ENCODE measurements at places on chromosomes 5 and 9. TPM values are rescaled to one million over a fixed set of nuclear protein-coding genes. Genes with fewer than 3 reads are reported as not detected.

LHFPL2 gene
- total RNA-seq = 76.0 TPM

GRCh38 chr5:37601163-37601562 lies 222.0 kb downstream of the WDR70 start:
- DNase-seq = no peak

DNA sequence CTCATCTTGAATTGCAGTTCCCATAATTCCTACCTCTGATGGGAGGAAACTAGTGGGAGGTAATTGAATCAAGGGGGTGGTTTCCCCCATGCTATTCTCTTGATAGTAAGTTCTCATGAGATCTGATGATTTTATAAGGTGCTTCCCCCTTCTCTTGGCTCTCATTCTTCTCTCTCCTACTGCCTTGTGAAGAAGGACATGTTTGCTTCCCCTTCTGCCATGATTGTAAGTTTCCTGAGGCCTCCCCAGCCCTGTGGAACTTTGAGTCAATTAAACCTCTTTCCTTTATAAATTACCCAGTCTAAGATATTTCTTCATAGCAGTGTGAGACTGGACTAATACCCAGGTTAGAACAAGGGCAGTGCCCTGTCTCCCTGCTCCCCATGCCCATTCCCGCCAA lies 7.5 kb upstream of the TRIO start:
- no peak for DNase-seq

DNA sequence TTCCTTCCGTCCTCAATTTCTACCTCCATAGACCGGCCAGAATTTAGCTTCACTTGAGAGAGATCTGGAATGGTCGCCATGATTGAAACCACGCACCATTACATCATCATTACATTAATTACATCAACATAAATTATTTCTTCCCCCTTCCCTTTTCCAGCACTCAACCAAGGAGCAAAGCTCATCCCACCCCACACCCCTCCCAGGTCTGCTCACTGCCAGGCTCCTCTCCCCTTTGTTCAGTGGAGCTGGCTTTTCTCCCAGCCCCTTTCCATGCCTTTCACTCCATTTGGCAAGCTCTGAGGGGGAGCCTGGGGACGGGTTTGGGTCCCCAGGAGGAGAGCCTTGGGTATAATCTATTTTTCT lies 8.4 kb downstream of the RACK1 start:
- no peak for DNase-seq

GRCh38 chr5:135481387-135481786 lies 29.2 kb upstream of the TIFAB start:
- DNase-seq = peak; percentile 64

SPINK4 gene
- not detected for total RNA-seq

GRCh38 chr5:7827610-7828009 lies 23.3 kb downstream of the CFAP90 start:
- no peak for DNase-seq

OR1J2 gene
- total RNA-seq = not detected

GRCh38 chr5:177087398-177088005 lies 787 bp downstream of the FGFR4 start:
- DNase-seq = no peak

RANBP6 gene
- total RNA-seq = 12.1 TPM

DNA sequence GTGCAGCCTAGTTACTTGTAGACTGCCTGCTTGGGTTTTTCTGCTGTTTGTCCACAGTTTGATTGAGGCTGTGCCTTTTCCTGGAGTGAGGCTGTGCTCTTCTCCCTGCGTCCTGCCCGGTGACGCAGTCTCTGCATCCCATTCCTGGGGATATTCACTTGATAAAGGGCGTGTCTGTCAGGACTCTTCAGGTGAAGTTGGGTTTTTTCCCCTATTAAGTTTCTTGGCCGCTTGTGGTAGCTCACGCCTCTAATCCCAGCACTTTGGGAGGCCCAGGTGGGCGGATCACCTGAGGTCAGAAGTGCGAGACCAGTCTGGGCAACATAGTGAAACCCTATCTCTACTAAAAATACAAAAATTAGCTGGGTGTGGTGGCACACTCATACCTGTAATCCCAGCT lies 50.0 kb upstream of the SUSD3 start:
- no peak for DNase-seq

- DNase-seq = no peak
Measured at GRCh38 chr9:38390851-38391250, 1.7 kb upstream of the ALDH1B1 start.

- DNase-seq = no peak
Measured at GRCh38 chr9:36772449-36773403, 200.0 kb downstream of the MELK start.

ST8SIA4 gene
- total RNA-seq = 17.5 TPM

CDKN2B-AS1 gene
- 0.64 TPM for total RNA-seq

WDR38 gene
- not detected for total RNA-seq

DNA sequence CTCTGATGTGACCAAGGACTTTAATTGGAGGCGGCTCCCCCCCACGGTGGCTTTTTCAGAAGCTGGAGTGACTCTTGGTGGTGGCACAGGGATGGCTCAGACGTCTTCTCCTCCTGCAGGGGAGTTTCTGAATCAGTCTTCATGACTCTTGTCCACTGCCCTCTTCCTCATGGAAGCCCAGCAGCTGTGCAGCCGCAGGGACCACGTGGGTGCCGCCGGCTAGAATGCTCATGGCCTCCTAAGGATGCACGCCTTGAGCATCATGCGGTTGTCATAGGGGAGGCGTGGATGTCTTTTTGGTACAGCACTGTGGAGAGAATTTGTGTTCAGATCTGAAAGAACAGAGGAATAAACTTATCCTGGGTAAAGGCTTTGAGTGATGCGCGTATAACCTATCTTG lies 1.3 kb downstream of the TEX53 start:
- DNase-seq = no peak

GRCh38 chr5:160082614-160083500 lies 36.4 kb downstream of the PWWP2A start:
- no peak for DNase-seq

GRCh38 chr5:178516504-178517235 lies 73.5 kb downstream of the COL23A1 start:
- no peak for DNase-seq

CTSV gene
- 0.22 TPM for total RNA-seq

DNA sequence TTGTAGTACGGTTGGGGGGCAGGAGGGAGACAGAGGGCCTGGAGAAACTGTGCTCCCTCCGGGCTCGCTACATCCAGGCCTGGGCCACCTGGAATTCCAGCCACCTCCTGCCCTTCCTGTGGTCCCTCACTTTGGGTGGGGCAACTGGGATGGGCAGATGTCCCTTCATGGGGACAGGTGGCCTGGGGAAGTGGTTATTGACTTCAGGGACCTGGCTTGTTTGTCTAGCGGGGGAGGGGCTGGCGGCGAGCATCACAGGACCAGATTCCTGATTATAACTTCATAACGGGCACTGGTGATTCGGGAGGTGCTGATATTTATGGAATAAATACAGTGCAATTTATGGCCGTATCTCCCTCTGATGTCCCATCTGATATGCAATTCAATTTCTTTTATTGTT lies 20.1 kb upstream of the LAMC3 start:
- DNase-seq = no peak

- no peak for DNase-seq
Measured at GRCh38 chr9:78502566-78502965, 205.6 kb downstream of the PSAT1 start.

EPB41L4B gene
- total RNA-seq = 48.6 TPM

DNA sequence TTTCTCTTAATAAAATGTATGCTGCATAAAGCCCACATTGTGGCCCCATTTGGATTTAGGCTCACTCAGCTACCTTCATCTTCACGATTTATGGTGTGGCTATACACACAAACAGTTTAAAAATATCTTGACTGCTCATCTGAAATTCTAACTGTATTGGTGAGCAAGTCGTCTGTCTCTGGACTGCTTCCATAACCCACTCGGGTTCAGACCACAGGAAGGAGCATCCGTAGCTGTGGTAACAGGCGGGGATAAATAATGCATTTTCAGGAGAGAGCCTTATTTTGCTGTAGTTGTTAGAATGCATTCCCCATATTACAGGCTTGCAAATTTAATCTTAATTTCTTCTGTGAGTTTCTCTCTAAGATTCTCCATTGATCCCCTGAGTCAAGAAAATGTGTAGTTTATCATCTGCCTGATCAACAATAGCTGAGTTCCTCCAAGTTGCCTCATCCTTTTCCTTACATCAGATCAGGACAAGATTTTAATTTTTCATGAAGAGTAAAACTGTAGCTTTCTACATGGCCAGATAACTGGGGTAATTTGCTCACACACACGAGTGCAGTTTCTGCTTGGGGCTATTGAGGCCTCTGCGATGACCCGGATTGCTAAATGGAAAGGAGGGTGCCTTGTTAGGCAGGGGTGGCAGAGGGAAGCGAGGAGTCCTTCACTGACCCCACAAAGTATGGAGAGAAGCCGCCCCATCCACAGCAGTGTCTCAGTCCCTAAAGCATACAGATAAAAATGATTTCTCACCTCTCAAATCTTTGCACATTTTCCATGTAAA lies 133.9 kb downstream of the FSTL4 start:
- no peak for DNase-seq

DNA sequence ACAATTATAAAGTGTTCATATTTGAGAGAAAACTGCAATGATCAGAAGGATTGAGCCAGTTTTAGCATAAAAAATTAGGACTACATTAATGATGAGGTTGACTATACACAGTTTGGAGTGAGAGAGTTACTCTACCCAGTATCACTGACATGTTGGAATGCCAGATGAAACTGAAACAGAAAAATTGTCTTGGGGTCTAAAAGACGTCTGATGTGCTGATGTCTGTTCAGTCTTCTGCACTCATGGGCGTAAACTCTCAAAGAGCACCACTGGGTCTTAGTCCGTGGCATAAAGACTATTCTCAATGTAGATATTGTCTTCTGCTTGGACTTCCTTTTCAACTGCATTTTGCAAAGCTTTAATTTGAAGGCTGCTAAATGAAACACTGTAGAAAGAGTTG lies 29.5 kb downstream of the HAVCR1 start:
- no peak for DNase-seq

LHX3 gene
- total RNA-seq = not detected

DNA sequence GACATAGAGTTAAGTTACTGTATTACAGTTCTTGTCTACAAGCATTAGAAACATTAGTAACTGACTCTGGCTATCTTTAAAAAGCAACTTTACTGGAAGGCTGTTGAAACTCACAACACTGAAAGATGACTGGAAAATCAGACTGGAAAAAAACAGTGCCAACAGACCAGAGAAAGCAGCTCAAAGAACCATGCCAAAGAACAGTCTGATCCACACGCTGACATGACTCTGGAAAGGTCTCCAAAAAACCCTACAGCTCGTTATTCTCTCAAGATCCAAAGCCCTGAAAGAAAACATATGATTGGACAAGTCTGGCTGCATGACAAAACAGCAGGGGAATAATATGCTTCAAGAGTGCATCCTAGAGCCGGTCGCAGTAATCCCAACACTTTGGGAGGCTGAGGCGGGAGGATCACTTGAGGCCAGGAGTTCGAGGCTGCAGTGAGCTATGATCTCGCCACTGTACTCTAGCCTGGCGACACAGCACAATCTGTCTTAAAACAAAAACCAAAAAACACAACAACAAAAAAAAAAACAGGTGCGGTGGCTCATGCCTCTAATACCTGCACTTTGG lies 5.6 kb downstream of the GOLPH3 start:
- no peak for DNase-seq

DNA sequence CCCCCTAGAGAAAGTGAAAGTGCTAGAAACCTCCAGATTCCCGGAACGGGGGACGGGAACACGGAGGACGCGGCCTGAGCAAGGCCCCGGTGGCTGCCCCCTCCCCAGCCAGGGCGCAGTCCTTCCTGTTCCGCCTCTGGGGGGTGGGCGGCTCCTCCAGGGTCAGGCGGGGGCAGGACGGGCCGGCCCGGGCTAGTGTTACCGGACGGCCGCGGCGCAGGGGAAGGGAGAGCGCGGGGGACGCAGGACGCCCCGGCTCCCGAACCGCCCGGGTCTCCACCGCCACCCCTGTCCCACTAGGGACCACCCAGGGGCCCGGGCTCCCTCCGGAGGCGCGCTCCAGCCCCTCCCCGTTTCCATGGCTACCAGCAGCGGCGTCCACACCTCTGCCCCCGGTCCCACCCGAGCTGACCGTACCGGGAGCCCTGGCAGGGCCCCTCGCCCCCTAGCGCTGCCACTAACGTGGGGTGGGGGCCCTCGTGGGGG lies 579 bp downstream of the SLC12A7 start:
- DNase-seq = no peak

DNA sequence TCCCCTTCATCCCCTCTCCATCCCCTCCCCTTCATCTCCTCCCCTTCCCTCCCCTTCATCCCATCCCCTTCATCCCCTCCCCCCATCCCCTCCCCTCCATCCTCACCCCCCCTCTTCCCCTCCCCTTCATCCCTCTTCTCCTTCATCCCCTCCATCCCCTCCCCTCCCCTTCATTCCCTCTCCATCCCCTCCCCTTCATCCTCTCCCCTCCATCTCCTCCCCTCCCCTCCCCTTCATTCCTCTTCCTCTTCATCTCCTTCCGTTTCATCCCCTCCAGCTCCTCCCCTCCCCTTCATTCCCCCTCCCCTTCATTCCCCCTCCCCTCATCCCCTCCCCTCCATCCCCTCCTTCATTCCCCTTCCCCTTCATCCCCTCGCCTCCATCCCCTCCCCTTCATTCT lies 40.1 kb downstream of the TARS1 start:
- DNase-seq = no peak

GRCh38 chr9:4328723-4329122 lies 28.9 kb upstream of the GLIS3 start:
- DNase-seq = no peak

- DNase-seq = no peak
Measured at GRCh38 chr5:82257247-82257646, 20.9 kb downstream of the RPS23 start.

GRCh38 chr5:135034236-135034962 lies 371 bp upstream of the PITX1 start:
- DNase-seq = no peak

- no peak for DNase-seq
Measured at GRCh38 chr5:41482715-41483114, 27.7 kb downstream of the PLCXD3 start.

DNA sequence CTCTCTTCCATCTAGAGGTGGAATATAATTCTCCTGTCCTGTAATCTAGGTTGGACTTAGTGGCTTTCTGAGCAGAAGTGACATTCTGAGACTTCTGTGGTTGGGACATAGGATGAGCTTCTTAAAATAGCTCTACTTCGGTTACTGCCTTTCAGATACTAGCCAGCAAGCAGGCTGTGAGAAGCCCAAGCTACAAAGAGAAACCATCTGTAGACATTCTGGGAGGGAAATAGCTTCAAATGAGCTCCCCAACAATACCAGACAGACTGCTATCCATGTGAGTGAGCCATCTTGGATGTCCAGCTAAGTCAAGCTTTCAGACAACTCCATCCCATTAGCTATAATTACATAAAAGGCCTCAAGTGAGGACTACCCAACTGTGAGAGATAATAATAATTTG lies 568.9 kb downstream of the DMRTA1 start:
- DNase-seq = no peak

GRCh38 chr5:74665816-74666215 lies 19.2 kb upstream of the HEXB start:
- DNase-seq = no peak

DNA sequence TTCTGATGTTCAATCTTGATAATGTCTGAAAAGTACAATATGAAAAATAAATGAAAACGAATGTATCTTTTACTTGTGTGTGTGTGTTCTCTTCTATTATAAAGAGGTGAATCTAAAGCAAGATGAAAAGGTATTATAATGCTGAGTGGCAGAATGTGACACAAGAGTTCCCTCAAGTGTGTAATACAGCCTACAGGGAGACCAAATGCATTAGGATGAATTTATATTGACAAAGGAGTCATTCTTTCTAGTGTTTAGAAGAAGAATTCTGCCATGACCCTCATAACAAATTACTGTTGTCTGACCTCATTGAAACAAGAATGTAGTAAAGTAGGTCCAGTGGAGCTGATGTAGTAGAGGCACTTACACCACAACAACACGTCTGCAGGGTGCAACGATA lies 1119.0 kb upstream of the CDH10 start:
- DNase-seq = no peak
